DMS153 (cell line): ENCODE measurements at places on chromosomes 1 and 21.

- DNase-seq: peak; percentile 52
Observed at GRCh38 chr1:25051504-25051903, 121.4 kb upstream of the RUNX3 start.

DNA sequence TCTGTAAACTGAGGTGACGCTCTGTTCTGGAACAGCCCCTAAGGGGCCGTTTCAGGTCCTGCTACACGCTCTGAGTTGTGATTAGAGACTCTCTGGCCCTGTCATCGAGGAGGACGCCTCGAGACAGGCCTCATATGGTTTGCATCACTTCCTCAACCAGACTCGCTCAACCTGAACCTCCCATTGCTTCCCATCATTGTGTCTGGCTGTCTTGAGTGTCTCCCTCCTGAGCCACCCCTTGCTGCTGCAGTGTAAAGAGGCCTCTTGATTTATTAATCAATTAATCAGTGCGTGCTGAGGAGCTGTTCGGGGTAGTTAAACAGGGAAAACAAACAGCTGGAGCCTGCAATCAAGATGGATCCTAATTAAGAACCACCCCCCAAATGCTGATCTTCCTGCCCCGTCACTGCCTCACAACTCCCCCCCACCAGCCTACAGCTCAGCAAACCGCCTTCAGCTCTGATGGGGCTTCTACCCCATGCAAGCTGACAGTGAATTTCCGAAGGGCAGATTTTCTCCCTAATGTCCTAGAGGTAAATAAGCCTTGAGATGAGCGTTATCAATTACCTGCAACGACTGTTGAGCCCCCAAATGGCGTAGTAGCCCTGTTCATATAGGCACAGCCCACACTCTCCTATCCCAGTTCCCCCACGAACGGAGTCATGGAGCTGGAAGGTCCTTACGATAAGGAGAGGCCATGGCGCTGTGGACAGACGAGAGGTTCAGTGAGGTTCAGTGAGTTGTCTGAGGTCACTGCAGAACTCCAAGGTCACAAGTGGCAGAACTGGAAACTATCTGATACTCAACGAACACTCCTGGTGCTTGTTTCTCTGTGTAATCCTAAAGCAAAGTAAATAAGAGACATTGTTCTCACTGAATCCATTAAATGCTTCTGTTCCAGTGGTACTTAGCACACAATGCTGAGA, 210.6 kb downstream of the KIF26B start:
- no peak for DNase-seq

GRCh38 chr1:19341201-19342061, 29.3 kb downstream of the SLC66A1 start:
- DNase-seq: no peak

- no peak for DNase-seq
Observed at GRCh38 chr1:93750955-93751354, 69.3 kb upstream of the BCAR3 start.

GRCh38 chr1:187051618-187052232, 223.0 kb downstream of the PLA2G4A start:
- DNase-seq: peak; percentile 60

DNA sequence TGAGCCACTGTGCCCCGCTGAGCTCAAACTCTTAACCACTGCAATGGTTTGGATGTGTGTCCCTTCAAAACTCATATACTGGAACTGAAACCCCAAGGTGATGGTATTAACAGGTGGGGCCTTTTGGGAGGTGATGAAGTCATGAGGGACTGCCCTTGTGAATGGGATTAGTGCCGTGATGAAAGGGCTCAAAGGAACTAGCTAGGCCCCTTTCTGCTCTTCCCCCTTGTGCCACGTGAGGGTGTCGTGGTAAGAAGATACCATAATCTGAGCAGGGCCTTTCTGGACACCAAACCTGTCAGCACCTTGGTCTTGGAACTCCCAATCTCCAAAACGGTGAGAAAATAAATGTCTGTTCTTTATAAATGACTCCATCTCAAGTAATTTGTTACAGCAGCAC, 45.5 kb upstream of the SPOCD1 start:
- DNase-seq: no peak

GRCh38 chr1:215321802-215322201, 239.3 kb downstream of the KCNK2 start:
- no peak for DNase-seq

DNA sequence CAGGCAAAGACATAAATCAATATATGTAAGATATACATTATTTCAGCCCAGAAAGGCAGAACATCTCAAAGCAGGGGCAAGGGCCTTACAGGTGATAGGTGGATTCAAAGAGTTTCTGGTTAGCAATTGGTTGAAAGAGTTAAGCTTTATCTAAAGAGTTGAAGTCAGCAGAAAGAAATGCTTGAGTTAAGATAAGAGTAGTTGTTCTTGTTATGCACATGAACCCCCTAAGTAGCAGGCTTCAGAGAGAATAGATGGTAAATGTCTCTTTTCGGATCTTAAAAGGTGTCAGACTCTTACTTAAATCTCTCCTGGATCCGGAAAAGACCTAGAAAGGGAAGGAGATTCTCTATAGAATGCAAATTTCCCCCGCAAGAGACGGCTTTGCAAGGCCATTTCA, 8.3 kb upstream of the ZBTB40 start:
- no peak for DNase-seq
